ENCODE measurements at places on chromosomes 12 and 14.
A peak's percentile ranks its signal among the peaks of the same experiment; 100 is the strongest.

DNA sequence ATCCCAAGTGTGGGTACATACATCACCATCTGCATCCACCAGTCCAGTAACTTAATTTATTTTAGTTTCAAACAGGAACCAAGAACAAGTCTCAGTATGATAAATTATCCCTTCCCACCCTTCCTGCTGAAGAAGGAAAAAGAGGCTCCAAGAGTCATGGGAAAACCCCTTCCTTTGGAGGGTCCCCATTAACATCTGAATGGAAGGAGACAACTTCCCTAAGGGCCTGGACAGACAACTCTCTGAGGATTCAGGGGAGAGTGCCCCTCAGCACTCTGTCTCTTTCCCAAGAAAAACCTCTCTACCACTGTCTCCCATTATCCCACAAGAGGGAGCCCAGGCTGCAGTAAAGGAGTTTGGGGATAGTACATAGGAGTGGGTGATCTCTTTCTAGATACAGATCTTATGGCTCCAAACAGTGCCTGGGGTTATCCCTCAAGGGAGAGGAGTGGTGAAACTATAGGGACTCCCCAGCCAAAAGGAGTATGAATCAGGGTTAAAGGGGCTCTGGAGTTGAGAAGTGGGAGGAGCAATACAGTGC lies 6.2 kb downstream of the WNT10B start:
- peak; percentile 45 for DNase-seq

DNA sequence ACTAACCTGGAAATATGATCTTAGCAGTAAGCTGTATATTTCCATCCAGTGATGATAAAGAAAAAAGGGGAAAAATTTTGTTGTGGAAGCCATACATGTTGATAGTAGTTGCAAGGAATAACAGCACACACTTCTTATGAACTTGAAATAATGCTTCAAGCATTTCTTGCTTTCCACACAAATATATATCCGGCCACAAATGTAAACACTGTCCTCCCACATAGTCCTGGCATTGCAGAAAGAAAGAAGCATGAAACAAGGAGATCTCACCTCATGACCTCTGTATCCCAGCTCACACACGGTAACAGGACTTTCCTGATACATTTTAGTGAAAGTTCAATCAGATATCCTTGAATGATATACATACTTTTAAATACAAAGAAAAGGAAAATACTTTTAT lies 56.0 kb downstream of the LLPH start:
- DNase-seq: no peak

DNA sequence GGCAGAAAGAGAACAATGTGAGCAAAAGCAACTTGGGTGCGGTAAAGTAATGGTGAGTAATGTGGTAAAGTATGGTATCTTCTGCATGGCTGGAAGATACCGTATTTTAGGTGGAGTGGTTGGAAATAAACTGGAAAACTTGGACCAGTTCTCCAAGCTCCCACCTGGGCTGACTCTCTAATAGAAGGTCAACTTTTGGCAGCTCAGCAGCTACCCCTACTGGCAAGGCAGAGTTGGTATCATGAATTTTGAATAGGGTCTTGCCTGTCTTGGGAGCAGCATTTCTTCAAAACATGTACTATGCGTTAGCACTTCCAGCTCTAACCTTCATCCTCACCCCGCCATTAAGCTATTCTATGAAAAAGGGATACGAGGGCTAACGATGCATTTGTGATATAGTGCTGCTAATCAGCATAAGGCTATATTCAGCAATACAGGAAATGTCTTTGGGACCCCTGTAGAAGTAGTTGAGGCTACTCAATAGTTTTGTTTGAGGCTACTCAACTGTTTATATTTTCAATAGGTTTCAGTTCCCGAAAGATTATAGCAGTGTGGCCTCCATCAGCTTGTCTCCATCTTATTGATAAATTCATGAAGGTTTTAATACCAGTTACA lies 276.3 kb upstream of the FAR2 start:
- peak; percentile 68 for DNase-seq

DNA sequence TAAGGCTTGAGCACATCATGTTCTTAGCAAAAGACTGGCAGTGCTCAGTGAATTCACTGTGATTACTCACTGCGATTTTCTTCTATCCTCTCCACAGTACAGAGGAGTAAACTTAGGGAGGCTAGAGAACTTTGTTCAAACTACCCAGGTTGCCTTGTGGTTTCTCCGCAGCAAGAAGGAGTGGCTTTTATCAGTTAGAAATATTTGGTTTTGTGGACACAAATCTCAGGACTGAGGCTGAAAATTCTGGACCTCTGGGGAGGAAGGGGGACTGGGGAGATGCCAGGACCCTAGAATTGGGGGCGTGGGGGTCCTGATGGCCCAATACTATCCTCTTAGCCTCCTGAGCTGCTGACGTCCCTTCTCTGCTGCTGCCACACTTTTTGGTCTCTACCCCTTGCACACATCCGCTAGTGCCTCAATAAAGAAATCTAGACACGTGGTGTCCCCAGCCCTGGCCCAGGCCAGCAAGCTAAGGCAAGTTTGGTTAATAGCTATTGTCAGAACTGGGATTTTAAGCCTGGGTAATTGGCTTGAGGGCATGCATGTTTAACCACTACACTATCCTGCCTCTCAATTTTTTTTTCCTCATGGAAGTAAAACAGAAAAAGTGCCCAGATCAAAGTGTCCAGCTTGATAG lies 842 bp downstream of the OAS2 start:
- no peak for DNase-seq

GRCh38 chr14:64790478-64790877 lies 86.3 kb downstream of the PLEKHG3 start:
- DNase-seq: no peak

DNA sequence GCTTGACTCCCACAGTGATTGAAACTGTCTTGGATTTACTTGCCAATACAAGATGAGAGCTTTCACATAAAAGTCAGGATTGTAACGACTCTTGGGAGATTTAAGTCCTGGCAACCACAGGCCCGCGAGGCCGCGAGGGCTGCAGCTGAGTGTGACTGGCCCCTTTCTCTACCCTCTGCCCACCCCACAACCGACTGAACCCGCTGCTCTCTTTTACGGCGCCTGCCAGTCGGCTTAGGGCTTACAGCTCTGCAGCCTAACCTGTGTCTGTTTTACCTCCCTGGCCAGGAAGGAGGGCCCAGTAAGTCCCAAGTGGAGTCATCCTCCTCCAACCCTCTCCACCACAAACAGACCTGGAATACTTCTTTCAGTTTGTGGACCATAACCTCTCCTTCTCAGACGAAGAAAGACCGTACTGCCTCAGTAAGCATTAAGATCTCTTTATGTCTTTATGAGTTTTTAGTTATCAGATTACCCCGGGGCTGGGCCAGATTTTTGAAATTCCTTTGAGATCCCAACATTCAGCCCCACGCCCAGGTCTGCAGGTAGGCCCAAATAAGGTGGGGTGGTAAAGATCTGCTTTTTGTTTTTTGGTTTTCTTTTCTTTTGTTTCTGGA lies 12.6 kb upstream of the TIGAR start:
- no peak for DNase-seq

GRCh38 chr12:107275530-107275929 lies 182.2 kb upstream of the CRY1 start:
- DNase-seq: no peak

Data from fibroblast of skin of scalp (primary cell).